DND-41 (cell line): ENCODE measurements at places on chromosomes 2 and 18.

DNA sequence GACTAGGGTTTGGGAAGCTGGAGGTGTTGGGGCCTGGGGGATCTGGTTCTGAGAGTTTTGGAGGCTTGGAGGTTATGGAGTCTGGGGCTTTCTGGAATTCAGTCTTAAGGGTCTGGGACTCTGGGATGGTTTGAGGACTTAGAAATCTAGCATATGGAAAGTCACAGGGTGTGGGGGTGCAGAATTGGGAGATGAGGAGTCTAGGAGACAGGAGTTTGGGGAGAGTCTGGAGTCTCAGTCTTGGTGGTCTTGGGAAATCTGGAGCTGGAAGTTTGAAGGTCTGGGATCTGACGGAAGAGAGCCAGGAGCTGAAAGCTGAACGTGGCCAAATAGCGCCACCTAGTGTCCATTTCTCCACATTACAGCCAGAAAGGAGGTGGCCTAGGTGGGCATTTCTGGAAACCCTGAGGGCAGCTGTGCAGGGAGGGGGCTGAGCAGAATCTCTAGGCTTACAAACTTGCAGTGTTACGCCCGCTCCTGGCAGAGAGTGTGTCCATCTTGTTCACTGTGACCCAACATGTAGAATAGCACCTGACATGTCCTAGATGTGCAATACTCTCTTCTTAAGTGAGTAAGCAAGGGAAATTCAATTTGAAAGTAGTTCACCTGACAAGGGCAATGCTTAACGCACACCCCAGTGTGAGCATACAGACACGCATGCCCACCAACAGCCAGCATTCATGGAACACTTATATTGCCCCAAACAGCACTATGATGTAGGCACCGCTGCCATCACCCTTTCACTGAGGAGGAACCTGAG is 204.8 kb downstream of the TFCP2L1 start:
- H3K27ac ChIP-seq, result no peak overlapping the region
- peak; percentile 58 for DNase-seq
- H3K27me3 ChIP-seq, result no peaks in the 10 kb centered on the region

- H3K27ac ChIP-seq, result no peak overlapping the region
- H3K36me3 ChIP-seq, result no peaks in the 10 kb centered on the region
Measured at GRCh38 chr2:228273159-228273558, 91.7 kb upstream of the SPHKAP start.

- no peaks in the 10 kb centered on the region for H3K4me1 ChIP-seq
- H3K27me3 ChIP-seq, result no peaks in the 10 kb centered on the region
- DNase-seq, result no peak
- H3K36me3 ChIP-seq, result no peaks in the 10 kb centered on the region
- H3K27ac ChIP-seq, result no peak overlapping the region
Measured at GRCh38 chr2:226544596-226545210, 254.9 kb downstream of the IRS1 start.

- peaks cover 15% of the 10 kb centered on the region for H3K27me3 ChIP-seq
- H3K36me3 ChIP-seq, result no peaks in the 10 kb centered on the region
- no peak for DNase-seq
- no peaks in the 10 kb centered on the region for H3K4me1 ChIP-seq
- no peak overlapping the region for H3K4me3 ChIP-seq
- H3K27ac ChIP-seq, result no peak overlapping the region
Measured at GRCh38 chr2:38095996-38096861, 20.3 kb upstream of the CYP1B1 start.

DNA sequence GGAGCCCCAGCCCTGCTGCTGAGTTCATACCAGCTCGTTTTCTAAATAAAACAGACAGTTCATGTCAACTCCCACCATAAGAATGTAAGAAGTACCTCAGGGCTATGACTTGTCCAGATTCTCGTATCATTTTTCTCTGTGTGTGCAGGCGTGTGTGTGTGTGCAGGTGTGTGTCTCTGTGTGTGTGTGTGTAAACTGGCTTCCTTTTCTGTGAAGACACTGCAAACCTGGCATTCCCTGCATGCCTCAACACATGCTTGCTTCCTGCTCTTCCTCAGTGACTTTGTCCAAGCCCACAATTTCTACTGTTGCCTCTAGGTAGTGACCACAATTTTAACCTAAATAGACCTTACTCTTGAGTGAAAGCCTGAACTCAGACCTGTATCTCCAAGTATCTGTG is 879.0 kb downstream of the SLC4A3 start:
- no peak overlapping the region for H3K27ac ChIP-seq
- H3K4me1 ChIP-seq, result no peaks in the 10 kb centered on the region
- DNase-seq, result no peak
- no peaks in the 10 kb centered on the region for H3K27me3 ChIP-seq
- no peak overlapping the region for H3K4me3 ChIP-seq
- no peaks in the 10 kb centered on the region for H3K36me3 ChIP-seq

DNA sequence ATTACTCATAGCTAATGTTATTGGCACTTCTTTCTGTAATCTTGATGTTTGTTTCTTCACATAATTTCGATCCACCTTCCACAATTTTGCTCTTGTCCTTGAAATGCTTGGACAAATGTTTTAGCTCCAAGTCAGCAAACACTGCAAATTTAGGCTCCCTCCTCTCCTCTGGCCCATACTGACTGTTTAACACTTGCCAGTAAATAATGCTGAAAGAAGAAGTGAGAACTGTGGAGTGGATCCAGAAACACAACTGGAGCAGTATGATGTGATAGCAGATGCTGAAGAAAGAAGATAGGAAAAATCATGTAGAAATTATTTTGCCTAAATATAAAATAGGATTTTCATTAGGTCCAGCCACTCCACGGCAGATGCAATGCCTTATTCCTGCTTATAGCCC is 415.0 kb upstream of the GYPC start:
- no peak for DNase-seq
- H3K36me3 ChIP-seq, result no peaks in the 10 kb centered on the region
- no peak overlapping the region for H3K4me3 ChIP-seq
- peaks cover 4% of the 10 kb centered on the region for H3K27me3 ChIP-seq

- peak overlapping the region; percentile 71 for H3K27ac ChIP-seq
- H3K27me3 ChIP-seq, result no peaks in the 10 kb centered on the region
- peaks cover 63% of the 10 kb centered on the region for H3K4me1 ChIP-seq
- no peak for DNase-seq
- H3K36me3 ChIP-seq, result no peaks in the 10 kb centered on the region
- H3K4me3 ChIP-seq, result no peak overlapping the region
Measured at GRCh38 chr2:161947406-161947805, 126.6 kb downstream of the DPP4 start.

- H3K36me3 ChIP-seq, result no peaks in the 10 kb centered on the region
- H3K27ac ChIP-seq, result no peak overlapping the region
- no peak overlapping the region for H3K4me3 ChIP-seq
- no peaks in the 10 kb centered on the region for H3K27me3 ChIP-seq
- no peaks in the 10 kb centered on the region for H3K4me1 ChIP-seq
Measured at GRCh38 chr18:78561757-78562510, 417.7 kb upstream of the SALL3 start.

GRCh38 chr2:19769513-19769912 is 132.3 kb downstream of the TTC32 start:
- H3K36me3 ChIP-seq, result no peaks in the 10 kb centered on the region
- no peak for DNase-seq
- no peak overlapping the region for H3K4me3 ChIP-seq
- H3K4me1 ChIP-seq, result no peaks in the 10 kb centered on the region

DNA sequence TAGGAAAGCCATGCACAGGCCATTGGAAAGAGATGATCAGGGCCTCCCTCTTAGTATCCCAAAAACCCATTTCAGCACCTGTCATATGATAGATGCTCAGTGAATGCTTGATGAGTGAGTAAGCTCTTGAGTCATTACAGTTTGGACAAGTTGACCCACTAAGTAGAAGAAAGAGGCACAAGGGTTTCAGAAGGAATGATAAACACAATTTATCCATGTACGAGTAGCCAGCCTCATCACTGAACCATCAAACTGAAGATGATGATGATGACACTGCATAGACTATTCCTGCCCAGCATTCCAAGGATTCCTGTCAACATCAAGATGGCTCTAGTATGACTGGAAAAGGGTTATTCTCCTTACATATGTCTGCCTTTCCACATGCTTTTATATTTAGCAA is 596.0 kb downstream of the BCL11A start:
- H3K4me1 ChIP-seq, result peaks cover 5% of the 10 kb centered on the region; the same call in 1 of the 2 replicates
- no peak overlapping the region for H3K4me3 ChIP-seq
- H3K27ac ChIP-seq, result no peak overlapping the region
- no peak for DNase-seq
- H3K27me3 ChIP-seq, result no peaks in the 10 kb centered on the region
- no peaks in the 10 kb centered on the region for H3K36me3 ChIP-seq

GRCh38 chr2:129319422-129319717 is 660.1 kb upstream of the RAB6C start:
- H3K27me3 ChIP-seq, result peaks cover 9% of the 10 kb centered on the region
- no peak overlapping the region for H3K27ac ChIP-seq
- H3K4me3 ChIP-seq, result no peak overlapping the region

GRCh38 chr2:235639428-235639773 is 145.6 kb downstream of the AGAP1 start:
- no peak overlapping the region for H3K4me3 ChIP-seq
- no peaks in the 10 kb centered on the region for H3K36me3 ChIP-seq
- H3K4me1 ChIP-seq, result no peaks in the 10 kb centered on the region
- no peak for DNase-seq

DNA sequence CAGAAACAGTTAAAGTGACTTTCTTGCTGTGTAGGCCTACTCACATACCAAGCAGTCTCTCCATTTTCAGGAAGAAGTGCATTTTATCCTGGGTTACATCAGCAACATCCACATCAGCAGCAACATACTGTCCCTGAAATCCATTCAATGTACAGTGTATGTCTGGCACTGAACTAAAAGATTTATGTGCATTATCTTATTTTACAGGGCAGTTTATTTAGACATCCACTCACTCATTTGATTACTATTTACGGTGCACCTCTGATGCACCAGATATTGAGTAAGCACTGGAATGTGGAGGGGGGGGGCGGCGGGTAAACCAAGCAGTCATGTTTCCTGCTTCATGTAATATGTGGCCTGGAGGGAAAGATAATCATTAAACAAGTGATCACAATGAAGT is 1128.2 kb downstream of the BCL11A start:
- no peak overlapping the region for H3K27ac ChIP-seq
- H3K36me3 ChIP-seq, result no peaks in the 10 kb centered on the region
- no peaks in the 10 kb centered on the region for H3K4me1 ChIP-seq
- no peak overlapping the region for H3K4me3 ChIP-seq
- DNase-seq, result no peak

DNA sequence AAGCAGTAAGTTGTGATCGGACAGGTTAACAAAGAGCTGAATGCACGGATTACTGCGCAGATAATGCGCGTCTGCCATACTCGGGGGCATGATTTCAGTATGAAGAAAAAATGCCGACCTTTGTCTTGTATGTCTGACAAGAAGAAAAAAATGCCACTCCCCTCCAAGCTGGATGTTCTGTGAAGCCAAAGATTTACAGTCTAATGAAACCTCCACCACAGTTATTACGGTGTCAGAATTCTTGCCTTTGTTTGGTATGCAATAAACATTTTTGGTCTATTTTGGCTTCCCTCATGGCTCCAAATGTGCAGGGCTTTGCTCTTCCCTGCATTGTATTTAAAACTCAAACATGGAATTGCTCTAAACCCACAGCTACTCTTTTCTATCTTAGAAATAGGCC is 72.2 kb upstream of the THUMPD2 start:
- H3K4me1 ChIP-seq, result peaks cover 51% of the 10 kb centered on the region
- H3K4me3 ChIP-seq, result no peak overlapping the region
- H3K36me3 ChIP-seq, result no peaks in the 10 kb centered on the region
- H3K27me3 ChIP-seq, result no peaks in the 10 kb centered on the region

GRCh38 chr2:45895241-45895861 is 243.9 kb downstream of the PRKCE start:
- peaks cover 22% of the 10 kb centered on the region for H3K4me1 ChIP-seq
- no peak overlapping the region for H3K27ac ChIP-seq
- no peak for DNase-seq
- H3K4me3 ChIP-seq, result no peak overlapping the region
- H3K36me3 ChIP-seq, result no peaks in the 10 kb centered on the region
- H3K27me3 ChIP-seq, result no peaks in the 10 kb centered on the region

DNA sequence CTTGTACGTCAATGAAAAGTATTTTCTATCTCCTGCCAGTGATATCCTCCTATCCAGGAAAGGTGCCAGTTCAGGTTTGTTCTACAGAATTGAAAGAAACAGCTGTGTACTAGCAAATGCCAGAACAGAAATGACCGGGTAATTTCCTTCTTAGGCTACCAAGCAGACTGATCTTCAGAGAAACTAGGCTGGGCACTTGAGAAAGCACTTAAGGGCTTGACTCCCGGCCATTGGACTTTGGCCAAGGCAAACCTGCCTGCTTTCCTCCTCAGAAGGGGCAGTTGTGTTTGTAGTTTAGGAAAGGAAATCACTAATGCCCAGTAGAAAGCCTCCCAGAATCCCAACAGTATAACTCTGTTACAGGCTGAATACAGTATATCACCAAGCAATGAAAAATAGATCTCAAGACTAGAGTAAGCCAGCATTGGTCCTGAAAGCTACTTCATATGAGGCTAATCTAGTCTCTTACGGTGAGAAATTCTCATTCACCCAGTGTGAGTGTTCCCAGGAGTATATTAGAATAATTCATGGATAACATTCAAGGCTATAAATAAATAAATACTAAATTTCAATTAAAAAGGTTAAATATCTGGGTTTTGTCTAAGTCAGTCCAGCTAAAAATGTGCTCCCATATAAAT is 43.0 kb upstream of the COL5A2 start:
- no peaks in the 10 kb centered on the region for H3K36me3 ChIP-seq
- DNase-seq, result no peak
- H3K27me3 ChIP-seq, result no peaks in the 10 kb centered on the region
- H3K4me3 ChIP-seq, result no peak overlapping the region

GRCh38 chr2:13046557-13047165 is 329.9 kb downstream of the TRIB2 start:
- no peak overlapping the region for H3K27ac ChIP-seq
- no peaks in the 10 kb centered on the region for H3K27me3 ChIP-seq
- H3K36me3 ChIP-seq, result no peaks in the 10 kb centered on the region
- no peaks in the 10 kb centered on the region for H3K4me1 ChIP-seq
- DNase-seq, result no peak

DNA sequence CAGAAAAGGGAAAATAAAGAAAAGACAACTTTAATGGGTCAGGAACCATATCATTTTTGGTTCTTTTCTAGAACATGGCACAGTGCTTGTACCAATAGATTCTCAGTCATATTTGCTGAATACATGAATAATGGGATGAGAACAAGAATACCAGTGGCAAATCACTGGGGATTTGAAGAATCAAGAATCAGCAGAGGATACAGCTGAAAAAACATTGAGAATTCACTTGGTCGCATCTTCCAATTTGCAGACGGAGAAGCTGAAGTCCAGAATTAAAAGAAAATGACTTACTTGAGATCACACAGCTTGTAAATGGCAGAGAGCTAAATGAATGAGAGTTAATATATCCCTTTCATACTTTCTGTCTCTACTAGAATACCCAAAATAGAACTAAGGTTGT is 362.2 kb downstream of the RAD51AP2 start:
- no peaks in the 10 kb centered on the region for H3K36me3 ChIP-seq
- no peak for DNase-seq
- no peaks in the 10 kb centered on the region for H3K4me1 ChIP-seq
- no peaks in the 10 kb centered on the region for H3K27me3 ChIP-seq

GRCh38 chr2:169480079-169480465 is 778 bp downstream of the BBS5 start:
- peaks cover 5% of the 10 kb centered on the region for H3K27me3 ChIP-seq
- H3K36me3 ChIP-seq, result no peaks in the 10 kb centered on the region
- DNase-seq, result no peak
- peak overlapping the region; percentile 44; the same call in 1 of the 2 replicates for H3K4me3 ChIP-seq
- no peak overlapping the region; the same call in 1 of the 2 replicates for H3K27ac ChIP-seq
- peaks cover 18% of the 10 kb centered on the region for H3K4me1 ChIP-seq

GRCh38 chr18:8081872-8082553 is 514.9 kb downstream of the PTPRM start:
- no peaks in the 10 kb centered on the region for H3K4me1 ChIP-seq
- H3K27ac ChIP-seq, result no peak overlapping the region
- H3K36me3 ChIP-seq, result no peaks in the 10 kb centered on the region
- DNase-seq, result no peak
